ENCODE measurements at places on chromosomes 3 and 15. TPM values are rescaled to one million over a fixed set of nuclear protein-coding genes. Genes with fewer than 3 reads are reported as not detected.

ROPN1B gene
- not detected for total RNA-seq

LRTM1 gene
- total RNA-seq, result 106 TPM

SELENOS gene
- total RNA-seq, result 25.6 TPM

CD200R1 gene
- 5.7 TPM for total RNA-seq

VWA5B2 gene
- total RNA-seq, result not detected

EXD1 gene
- not detected for total RNA-seq

NTRK3 gene
- total RNA-seq, result 6.8 TPM

SPTSSB gene
- total RNA-seq, result 0.52 TPM

NRG4 gene
- total RNA-seq, result not detected

FBN1 gene
- total RNA-seq, result 439 TPM

OGG1 gene
- 29.2 TPM for total RNA-seq

SLC51A gene
- 2.1 TPM for total RNA-seq

PP2D1 gene
- not detected for total RNA-seq

GMNC gene
- under 0.01 TPM for total RNA-seq

TMCO5A gene
- total RNA-seq, result not detected

STRIT1 gene
- 1.0 TPM for total RNA-seq

THPO gene
- total RNA-seq, result under 0.01 TPM

RPLP1 gene
- 119 TPM for total RNA-seq

HRH1 gene
- 5.2 TPM for total RNA-seq

FGF12 gene
- 2.1 TPM for total RNA-seq

CFAP20DC gene
- 1.6 TPM for total RNA-seq

CILP gene
- 38.1 TPM for total RNA-seq

USP13 gene
- total RNA-seq, result 26.1 TPM

ROPN1 gene
- not detected for total RNA-seq

GOLGA8G gene
- total RNA-seq, result not detected

GPR62 gene
- total RNA-seq, result 0.52 TPM

EOMES gene
- 0.52 TPM for total RNA-seq

GADL1 gene
- 25.1 TPM for total RNA-seq

ESYT3 gene
- total RNA-seq, result 14.1 TPM
